ENCODE measurements at places on chromosomes 7 and 10.

DNA sequence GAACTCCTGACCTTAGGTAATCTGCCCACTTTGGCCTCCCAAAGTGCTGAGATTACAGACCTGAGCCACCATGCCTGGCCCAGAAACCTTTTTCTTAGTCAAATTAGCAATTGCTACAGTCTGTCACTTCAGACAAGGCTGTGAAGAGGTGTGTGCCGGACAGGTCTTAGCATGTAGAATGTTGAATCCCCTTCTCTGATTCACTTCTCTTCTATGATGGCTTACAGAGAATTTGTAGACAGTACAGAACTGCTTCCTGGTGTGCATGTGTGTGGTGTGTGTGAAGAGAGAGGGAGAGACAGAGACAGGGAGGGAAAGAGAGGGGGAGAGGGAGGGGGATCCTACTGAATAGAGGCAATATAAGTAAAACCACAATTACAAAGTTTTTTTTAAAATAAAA is 150.4 kb downstream of the PARD3 start:
- no peak for DNase-seq

- no peak for DNase-seq
Observed at GRCh38 chr10:126705951-126706565, 35.6 kb upstream of the C10orf90 start.

DNA sequence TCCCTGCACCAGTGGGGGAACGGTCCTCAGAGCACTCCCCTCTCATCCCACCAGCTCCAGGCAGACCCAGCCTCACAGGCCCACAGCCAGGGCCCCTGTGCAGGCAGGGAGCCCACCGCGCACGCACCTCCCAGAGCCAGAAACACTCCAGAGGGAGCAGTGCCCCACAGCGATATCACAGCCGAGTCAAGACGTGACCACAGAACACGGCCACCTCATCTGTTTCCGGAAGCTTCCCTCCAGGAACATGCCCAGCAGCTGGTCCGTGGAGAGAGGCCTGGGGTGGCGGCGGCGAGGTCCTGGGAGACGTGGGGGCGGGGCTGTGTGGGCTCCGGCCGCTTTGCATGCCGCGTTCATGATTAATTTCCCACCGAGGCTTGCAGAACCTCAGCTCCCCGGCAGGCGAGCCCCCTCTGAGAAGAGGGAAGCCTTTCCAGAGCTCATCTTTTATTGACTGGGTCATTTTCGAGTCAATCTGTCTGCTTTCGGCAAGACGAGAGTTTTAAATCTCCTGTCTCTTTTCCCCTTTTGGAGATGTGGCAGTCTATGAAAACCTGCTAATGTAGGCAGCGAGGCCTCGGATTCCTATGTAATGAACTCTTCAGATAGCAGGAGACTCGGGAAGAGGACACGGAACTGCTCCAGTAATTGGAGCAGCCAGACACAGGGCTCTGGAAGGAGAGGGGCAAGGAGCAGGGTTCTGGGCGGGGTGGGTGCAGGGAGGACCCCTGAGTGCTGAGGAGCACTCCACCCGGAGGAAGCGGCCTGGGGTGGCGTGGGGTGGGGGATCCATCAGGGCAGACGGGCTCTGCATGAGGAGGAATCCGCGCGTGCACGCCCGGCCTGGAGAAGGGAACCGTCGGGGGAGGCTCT is 242.8 kb downstream of the ELFN1 start:
- DNase-seq: peak; percentile 92

DNA sequence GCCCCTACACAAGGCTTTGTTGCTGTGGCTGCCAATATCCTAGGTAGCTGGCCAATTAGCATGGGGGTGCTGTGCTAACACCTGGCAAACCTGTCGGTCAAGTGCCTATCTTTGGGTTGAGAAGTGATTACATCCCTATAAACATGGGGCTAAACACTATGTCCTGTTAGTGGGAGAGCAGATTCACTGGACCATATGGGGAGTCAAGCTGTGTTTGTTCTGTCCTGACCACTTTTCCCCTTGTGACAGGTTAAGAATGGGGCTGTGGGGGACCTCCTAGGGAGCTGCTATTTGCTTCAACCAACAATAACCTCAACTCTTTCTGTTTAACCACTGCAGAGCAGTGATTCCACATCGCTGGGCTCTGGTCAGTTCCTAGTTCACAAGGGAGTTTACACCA is 151.5 kb upstream of the AOAH start:
- DNase-seq: no peak

GRCh38 chr7:137634356-137634755 is 212.4 kb downstream of the DGKI start:
- no peak for DNase-seq

DNA sequence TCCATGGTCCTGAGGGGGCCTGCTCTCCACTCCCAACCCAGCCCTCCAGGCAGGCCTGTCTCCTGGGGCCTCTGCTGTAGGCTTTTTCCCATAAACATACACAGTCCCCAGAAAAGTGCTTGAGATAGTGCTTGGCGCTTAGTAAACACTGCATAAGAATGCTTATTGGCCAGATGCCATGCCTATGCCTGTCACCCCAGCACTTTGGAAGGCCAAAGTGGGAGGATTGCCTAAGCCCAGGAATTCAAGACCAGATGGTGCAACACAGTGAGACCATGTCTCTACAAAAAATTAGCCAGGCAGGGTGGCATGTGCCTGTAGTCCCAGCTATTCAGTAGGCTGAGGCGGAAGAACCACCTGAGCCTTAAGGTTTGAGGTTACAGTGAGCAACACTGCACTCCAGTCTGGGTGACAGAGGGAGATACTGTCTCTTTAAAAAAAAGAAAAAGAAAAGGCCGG is 24.6 kb upstream of the ASL start:
- DNase-seq: peak; percentile 96

GRCh38 chr7:105521027-105521716 is 899 bp downstream of the PUS7 start:
- DNase-seq: peak; percentile 53

DNA sequence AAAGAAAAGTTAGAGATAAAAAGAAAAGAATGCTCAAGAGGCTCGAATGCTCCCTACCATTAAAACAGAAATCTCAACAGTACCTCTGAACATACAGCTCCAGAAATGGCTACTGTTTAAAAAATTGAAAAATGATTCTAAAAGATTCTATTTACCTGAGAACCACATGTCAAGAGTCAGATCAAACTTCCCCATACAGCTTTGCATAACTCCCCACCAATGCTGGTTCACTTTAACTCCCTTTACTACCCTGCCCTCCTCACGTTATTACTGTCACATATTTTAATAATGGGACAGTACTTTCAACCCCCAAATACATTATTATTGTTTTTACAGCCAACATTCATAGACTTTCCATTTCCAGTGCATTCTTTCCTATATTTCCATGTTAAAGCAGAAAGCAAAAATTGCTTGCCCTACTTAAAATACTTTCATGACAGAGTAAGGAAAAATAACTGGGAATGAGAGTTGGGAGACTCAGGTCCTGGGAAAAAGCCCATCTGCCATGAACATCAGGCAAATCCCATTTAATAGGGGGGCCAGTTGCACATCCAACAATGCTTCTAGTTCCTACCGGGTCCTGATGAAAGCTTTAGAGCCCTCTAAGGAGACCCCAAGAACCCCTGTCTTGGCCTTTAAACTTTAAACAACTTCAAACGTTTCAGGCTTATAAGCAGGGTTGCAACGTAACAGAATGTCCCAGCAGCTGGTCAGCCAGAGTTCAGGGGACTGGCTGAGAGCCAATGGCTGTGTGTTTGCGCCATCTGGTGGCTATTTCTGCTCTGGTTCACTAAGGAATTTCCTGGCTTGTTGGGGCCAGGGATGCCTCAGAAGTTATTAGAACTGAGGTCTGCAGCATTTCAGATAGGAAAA is 247.4 kb downstream of the ELMO1 start:
- DNase-seq: peak; percentile 58

DNA sequence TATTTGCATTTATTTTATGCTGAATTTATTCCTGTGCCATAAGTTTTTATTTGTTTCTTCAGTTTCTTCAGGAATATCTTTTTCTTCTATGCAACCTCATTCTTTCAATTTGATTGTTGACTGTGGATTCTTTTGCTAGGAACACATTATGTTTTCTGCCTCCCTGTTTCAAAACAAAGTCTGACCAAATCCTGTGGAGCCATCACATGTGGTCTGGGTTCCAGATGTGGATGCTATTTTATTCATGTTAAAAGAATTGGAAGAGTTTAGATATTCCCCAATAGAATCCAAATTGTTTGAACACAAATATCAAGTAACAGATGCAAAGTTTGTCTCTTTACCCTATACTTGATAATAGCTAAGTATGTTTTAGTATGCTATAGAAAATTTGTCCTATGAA is 56.8 kb upstream of the LRRC17 start:
- no peak for DNase-seq

DNA sequence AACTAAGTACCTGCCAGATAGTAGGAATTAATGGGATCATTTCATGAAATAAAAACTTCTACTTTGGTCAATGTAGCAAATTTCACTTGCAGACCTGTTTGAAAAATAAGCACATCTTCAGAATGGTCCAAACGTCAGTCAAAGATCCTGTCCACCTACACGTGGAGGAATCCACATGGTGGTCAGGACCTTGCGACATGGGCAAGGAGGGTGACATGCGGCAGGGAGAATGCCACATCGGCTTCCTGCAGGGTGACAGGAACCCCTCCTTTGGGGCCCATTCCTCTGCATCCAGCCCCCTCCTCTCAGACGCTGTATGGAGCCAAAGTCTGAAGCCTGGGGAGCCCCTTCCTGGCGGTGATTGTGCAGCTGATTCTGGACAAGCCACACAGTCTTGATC is 95.5 kb upstream of the MGMT start:
- DNase-seq: no peak

DNA sequence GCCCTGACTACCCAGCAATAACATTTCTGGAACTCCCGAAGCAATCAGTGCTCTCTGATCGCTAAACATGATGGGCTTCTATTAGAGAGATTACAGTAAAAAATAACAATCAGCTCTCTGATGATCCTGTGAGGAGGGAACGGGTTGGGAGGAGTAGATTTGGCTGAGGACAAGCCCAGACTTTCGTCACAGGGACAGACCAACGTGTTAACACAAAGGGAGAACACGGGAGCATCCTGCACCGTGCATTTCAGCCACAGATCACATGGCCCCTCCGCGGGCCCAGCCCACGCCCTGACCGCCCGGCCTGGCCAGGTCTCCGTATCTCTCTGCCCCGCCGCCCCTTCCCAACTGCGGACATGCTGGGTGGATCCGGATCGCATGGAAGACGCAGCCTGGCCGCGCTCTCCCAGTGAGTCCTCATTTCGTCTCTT is 95.0 kb upstream of the AGBL3 start:
- DNase-seq: peak; percentile 90

- no peak for DNase-seq
Observed at GRCh38 chr10:28214219-28214618, 88.6 kb downstream of the MPP7 start.

GRCh38 chr10:131854579-131855335 is 46.1 kb upstream of the PPP2R2D start:
- no peak for DNase-seq

DNA sequence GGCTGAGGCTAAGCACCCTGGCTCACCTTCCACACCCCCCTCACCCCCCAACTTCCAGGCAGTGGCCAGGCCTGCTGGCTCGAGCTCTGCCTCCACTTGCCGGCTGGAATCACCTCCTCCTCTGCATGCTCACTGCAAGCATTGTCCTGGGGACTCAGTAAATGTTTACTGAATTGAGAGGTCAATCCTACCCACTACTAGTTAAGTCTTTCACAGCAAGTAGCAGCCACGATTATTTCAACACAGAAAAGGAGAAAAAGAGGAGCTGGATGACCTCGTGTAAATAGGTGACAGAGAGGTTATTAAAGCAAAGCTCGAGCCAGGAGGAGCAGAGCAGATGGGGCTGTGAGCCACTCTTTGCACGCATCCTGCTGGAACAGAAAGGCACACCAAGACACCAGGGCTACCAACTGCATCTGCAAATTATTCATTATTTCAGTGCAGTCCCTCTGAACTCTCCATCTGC is 32.1 kb downstream of the HIPK2 start:
- DNase-seq: no peak

GRCh38 chr10:49382826-49383225 is 13.1 kb downstream of the DRGX start:
- no peak for DNase-seq

DNA sequence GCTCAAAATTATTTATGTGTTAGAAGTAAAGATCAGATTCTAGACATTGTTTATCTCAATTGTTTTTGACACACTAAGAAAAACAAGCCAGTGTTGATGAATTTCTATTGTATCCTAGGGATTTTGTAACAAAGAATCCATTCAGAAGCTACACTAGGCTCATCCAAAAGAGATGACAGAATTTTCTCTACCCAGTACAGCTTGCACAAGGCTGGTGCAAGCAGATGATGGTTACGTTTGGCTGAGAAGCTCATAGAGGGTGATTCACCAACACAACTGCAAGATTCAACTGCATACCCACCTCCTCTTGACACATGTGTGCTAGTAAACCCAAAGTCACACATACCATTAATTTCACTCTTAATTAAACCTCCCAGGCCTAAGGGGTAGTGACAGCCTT is 20.8 kb downstream of the GRM3 start:
- no peak for DNase-seq

DNA sequence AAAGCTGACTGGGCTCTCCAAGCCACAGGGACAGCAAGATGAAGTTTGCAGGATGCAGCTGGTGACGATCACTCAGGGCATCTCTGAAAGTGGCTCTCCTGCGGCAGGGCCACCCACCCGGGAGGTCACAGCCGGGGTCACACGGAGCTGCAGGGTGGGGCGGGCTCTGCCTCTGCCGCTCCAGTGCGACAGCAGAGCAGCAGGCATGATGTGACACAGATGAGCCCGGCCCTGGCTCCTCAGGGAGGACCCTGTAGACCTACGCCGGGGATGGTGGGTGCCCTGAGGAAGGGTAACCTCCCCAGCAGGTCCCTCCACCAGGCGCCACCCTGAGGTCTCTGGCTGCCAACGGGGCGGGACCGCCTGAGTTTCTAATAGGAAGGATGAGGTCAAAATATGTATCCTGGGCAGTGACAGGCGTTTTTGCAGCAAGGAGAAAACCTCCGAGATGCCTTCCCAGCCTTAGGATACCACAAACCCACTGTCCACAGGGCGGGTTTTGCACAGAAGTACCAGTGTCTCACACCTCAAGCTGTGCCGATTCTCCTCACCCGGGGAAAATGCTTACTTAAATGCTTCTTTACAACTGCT is 114.8 kb upstream of the DIP2C start:
- DNase-seq: no peak

- no peak for DNase-seq
Observed at GRCh38 chr7:44962483-44963251, 16.1 kb downstream of the MYO1G start.

- no peak for DNase-seq
Observed at GRCh38 chr7:36650766-36651312, 73.5 kb downstream of the AOAH start.

DNA sequence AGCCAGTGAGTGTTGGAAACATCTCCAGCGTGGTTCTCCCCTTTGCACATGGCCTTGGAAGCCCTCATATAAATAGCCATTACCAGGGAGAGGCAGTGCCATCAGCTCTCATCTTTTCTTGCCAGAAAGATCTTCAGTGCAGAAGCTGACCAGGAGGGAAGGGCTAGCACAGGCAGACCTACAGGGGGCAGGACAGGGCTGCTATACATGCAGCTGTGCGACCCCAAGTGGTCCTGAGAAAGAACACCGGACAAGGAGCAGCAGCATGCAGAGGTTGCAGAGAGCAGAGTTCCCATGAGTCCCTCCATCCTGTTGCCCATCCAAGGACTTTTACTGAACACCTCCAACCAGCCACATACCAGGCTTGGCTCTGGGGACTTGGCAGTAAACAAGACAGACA is 17.1 kb downstream of the GRID1 start:
- peak; percentile 5 for DNase-seq
